ENCODE measurements at places on chromosomes 1 and 21. TPM values are rescaled to one million over a fixed set of nuclear protein-coding genes. Genes with fewer than 3 reads are reported as not detected.

CLDN17 gene
- not detected for total RNA-seq

NUDT4B gene
- total RNA-seq = 52.5 TPM

RALGPS2 gene
- 2.2 TPM for total RNA-seq

CHODL gene
- not detected for total RNA-seq

HSPA13 gene
- 14.8 TPM for total RNA-seq

DNA sequence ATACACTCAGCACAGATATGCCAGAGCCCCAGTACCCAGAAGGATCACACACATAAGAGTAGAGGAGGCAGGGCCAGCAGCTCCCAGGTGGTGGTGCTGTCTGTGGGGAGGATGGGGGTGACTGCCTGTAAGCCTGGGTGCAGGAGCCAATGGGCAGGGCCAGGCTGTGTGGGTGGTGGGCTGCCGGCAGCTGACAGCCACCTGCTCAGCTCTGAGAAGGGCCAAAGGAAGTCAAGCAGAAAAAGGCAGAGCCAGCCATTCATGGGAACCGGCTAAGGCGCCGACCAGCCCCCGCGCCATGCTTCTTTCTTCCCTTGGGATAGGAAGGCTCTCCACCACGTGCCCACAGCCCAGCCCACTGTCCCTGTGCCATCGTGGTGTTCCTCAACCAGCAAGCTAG, 14.1 kb downstream of the PIK3C2B start:
- peaks cover 28% of the 10 kb centered on the region for H3K4me1 ChIP-seq
- no peaks in the 10 kb centered on the region for H3K36me3 ChIP-seq
- H3K4me3 ChIP-seq = no peak overlapping the region
- peak overlapping the region; percentile 59 for H3K27ac ChIP-seq

- H3K36me3 ChIP-seq = no peaks in the 10 kb centered on the region
- no peak for DNase-seq
- H3K4me3 ChIP-seq = no peak overlapping the region
- no peaks in the 10 kb centered on the region for H3K4me1 ChIP-seq
- no peak overlapping the region for H3K27ac ChIP-seq
- no peaks in the 10 kb centered on the region for H3K27me3 ChIP-seq
These were observed 81.6 kb upstream of the IVNS1ABP start for GRCh38 chr1:185398599-185398998.

- no peaks in the 10 kb centered on the region for H3K36me3 ChIP-seq
- H3K27me3 ChIP-seq = no peaks in the 10 kb centered on the region
- peak overlapping the region; percentile 87 for H3K4me3 ChIP-seq
- peak; percentile 91 for DNase-seq
- H3K27ac ChIP-seq = peak overlapping the region; percentile 96
These were observed 1.6 kb upstream of the ENO1 start for GRCh38 chr1:8879922-8880676.

DNA sequence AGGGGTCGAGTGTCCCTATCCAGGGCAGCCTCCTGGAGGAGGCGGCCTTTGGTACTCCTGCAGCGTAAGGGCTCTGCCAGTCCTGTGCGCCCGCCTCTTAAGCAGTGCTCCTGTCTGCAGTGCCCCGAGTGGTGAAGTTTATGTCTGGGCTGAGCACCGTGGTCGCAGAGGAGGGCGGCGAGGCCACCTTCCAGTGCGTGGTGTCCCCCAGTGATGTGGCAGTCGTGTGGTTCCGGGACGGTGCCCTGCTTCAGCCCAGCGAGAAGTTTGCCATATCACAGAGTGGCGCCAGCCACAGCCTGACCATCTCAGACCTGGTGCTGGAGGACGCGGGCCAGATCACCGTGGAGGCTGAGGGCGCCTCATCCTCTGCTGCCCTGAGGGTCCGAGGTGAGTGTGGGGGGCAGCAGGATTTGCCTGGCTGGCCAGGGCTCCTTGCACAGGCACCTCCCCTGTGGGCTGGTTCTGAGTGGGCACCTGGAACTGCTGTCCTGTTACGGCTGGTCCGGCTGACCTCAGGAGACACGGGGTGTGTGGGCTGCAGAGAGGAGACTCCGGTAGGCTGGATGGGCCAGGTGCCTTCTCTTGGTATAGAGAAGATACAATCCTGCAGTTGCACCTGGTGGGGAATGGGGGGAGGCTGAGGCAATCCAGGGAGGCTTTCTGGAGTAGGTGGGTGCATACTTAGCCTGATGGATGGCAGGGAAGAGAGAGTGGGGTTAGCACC, 66.8 kb downstream of the OBSCN start:
- H3K4me3 ChIP-seq = no peak overlapping the region
- H3K4me1 ChIP-seq = peaks cover 10% of the 10 kb centered on the region
- peaks cover 4% of the 10 kb centered on the region for H3K36me3 ChIP-seq
- H3K27me3 ChIP-seq = no peaks in the 10 kb centered on the region

All from ascending aorta (tissue), 2 donors.